ENCODE measurements at places on chromosomes 16 and 17.

DNA sequence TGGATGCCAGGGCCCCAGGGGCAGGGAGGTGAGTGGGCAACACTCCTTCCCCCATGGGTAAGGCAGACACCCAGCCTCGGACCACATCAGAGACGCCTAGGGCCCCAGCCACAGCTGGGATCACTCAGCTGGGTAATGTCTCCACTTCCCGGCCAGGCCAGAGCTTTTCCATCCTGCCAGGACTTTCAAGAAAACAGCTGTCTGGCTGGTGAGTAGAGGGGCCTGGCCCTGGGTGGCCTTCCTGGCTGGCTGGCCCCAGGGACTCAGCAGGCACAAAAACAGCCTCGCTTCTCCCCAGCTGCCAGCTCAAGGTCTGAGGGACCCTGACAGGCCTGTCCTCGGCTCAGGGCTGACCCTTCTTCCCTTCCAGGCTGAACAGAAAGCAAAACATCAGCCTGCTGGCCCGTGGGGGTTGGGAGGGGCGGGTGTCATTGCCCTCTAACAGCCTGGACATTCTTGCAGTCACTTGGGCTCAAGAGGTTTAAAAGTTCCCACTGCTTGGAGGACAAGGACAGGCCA lies 45.3 kb upstream of the JPH3 start:
- DNase-seq: no peak

- DNase-seq: peak; percentile 57
Observed at GRCh38 chr16:87043231-87044031, 273.8 kb downstream of the C16orf95 start.

DNA sequence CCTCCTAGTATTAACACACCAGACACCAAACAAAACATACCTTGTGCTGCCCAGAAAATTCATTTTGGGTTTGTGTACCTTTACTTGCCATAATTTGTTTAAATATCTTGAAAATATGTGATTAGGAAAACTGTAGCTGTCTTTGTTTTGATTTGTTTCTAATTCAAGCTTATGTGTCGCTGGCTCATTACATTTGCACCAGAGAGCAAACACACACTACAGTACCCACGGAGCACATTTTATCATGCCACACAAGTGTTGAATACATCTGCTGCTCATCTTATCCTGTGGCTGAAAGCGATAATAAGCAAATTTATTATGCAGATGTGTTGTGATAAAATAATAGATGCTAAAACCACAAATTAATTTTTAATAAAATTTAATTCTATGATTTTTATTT lies 63.1 kb downstream of the SPAG9 start:
- DNase-seq: no peak

- DNase-seq: no peak
Observed at GRCh38 chr16:12735805-12736204, 67.9 kb downstream of the CPPED1 start.

GRCh38 chr17:13594762-13595598 lies 6.7 kb downstream of the HS3ST3A1 start:
- DNase-seq: peak; percentile 73

All from cerebellar cortex (tissue), 1 donor.